Dorsolateral prefrontal cortex (tissue), 122 donors: ENCODE measurements at places on chromosomes 11 and 22. TPM values are rescaled to one million over a fixed set of nuclear protein-coding genes. Genes with fewer than 3 reads are reported as not detected.

- no peak for DNase-seq
Measured at GRCh38 chr11:79431535-79431934, 9.3 kb downstream of the TENM4 start.

DNA sequence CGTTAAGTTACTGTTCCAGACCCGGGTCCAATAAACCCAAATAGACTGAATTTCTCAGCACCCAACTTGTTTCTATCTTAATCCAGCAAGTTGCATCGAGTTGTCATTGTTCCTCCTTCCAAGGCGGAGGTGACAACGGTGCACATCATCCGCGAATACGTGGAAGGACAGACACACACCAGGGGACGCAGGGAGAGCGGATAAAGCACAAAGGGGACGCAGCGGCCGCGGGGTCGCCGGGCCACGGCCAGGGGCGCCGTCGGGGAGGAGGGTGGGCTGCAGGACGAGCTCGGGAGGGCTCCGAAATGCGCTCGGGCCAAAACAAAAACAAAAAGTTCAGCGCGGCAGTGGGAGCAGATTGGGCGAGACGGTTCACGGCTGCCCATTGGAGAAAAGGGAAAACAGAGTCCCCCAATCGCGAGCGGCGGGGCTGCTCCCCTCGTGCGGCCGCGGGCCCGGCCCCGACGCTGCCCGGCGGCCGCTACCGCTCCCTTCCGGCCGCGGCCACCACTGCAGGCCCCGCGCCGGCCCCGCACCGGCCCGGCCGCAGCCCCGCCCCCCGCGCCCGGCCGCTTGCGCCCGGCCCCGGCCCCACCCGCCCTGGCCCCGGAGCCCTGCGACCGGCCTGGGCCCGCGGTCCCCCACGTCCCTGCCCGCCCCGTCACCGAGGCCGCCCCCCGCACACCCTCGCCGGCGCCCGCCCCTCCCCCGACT, 518 bp downstream of the KMT5B start:
- DNase-seq = peak; percentile 49

DNA sequence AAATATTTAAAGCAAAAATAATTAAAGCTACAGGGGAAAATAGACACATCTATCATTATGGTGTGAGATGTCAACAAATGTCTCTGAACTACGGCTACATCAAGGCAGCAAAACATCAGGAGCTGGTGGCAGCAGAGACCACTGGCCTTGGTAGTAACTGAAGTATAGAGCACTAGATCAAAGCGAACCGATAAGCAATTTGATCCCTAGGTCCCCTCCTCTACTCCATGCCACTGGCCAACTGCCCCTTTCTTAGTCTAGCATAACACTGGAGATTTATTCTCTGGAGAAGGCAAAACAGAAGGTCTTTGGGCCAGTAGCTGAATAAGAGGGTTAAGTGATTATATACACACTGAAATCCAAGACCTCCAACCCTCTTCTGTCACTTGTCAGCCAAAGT, 13.6 kb upstream of the RAB3IL1 start:
- no peak for DNase-seq

Gene MPPED1
- total RNA-seq = 92.2 TPM

GRCh38 chr11:29676993-29677392, 339.8 kb downstream of the KCNA4 start:
- DNase-seq = no peak

DNA sequence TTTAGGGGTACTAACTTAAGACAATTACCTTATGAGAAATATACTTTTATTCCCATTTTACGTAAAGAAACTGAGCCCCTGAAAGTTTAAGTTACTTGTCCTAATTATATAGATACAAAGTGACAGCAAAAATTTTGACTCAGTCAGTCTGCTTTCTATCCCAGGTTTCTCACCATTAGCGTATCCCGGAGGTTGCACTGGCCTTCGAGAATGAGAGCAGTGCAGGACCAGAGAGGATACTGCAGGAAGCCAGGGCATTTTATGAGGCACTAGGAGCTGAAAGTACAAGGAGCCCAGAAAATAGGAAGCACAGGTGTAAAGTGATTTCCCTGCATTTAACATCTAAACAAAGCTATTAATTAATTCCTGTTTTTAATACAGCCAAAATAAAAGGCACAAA, 55.4 kb downstream of the GRIA4 start:
- no peak for DNase-seq

Gene SCN4B
- 69.3 TPM for total RNA-seq

GRCh38 chr11:80451105-80451504, 1010.3 kb upstream of the TENM4 start:
- no peak for DNase-seq

GRCh38 chr22:46688949-46689348, 49.1 kb downstream of the CERK start:
- DNase-seq = no peak
